Epithelial cell of proximal tubule (primary cell): ENCODE measurements at places on chromosomes 4 and X.

DNA sequence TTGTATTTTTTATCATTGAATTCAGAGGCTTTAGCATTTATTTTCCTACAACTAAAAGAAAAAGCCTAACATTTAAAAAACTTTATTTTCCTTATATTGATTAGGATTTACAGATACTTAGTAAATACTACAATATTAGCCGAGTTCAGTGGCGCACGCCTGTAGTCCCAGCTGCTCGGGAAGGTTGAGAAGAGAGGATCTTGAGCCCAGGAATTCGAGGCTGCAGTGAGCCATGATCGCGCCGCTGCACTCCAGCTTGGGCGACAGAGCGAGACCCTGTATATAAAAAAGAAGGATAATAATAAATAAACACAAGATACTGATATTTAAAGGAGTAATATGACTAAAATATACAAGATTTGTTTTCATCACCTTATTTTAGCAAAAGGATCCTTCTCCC is 681 bp upstream of the UPF3B start:
- no peak for DNase-seq

GRCh38 chr4:169621731-169622492 is 1.5 kb downstream of the CLCN3 start:
- no peak for DNase-seq

DNA sequence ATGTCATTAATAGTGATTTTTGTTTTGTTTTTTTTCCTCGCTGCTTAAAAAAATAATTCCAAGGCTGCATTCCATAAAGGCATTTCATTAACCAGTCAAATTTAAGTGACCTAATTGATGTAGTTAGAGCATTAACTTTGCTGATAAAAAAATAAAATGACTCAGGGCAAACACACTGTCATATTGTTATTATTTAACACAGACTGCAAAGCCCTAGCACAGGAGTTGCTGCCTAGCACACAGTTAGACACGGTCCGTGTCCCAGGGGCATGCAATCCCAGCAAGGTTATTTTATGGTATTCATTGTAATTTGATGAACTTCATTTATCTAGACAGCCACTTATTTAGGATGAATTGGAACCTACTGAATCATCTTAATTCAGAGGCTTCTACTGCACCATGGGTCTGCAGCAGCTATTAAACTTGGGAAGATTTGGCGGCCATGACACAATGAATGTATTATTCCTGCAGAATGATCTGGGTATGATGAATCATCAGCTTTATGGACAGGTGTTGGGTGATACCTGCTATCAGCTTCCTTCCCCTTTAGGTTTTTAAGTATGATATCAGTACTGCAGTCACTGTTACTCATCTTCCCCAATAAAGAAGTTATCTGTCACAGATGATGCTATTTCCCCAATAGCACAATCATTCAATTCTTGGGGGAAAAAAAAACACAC is 182.7 kb downstream of the PPARGC1A start:
- peak; percentile 76 for DNase-seq

- no peak for DNase-seq
These were observed 82.4 kb upstream of the NAF1 start for GRCh38 chr4:163249042-163249441.

DNA sequence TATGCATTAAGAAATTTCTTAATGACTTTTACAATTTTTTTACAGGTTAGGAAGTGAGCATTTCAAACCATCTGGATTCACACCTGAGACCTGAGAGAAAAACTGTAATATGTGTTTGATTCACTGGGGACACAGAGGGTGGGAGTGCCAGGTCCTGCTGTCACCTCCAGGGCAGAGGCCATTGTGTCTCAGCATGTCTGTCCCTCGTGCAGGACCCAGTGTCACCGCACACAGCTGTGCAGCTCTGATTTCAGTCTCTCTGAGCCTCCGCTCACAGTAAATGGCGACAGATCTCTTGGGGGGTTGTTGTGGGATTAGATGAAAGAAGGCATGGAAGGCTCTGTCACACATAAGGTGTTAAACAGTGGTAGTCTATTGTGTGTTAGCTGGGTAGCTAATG is 23.0 kb upstream of the CLDN24 start:
- DNase-seq: no peak

GRCh38 chr4:141763374-141763773 is 127.0 kb downstream of the IL15 start:
- DNase-seq: no peak

- no peak for DNase-seq
These were observed 405.0 kb downstream of the AFF2 start for GRCh38 chrX:148905400-148905799.

DNA sequence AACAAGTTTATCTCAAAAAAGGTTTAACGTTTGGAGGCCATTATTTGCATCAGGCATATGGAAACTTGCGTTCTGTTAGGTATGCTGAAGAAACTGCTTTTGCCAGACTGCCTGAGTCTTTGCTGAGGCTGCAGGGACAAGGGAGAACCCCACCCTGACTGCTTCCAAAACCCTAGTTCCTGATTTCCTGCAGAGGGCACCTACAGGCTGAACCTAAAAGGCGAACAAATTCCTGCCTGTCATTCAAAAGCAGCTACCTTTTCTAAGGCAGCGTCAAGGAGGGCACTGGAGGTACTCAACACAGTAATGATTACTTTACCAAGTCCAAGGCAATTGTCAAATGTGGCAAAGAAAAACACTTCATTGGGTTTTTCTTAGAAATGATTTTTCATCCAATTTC is 578 bp upstream of the CORIN start:
- no peak for DNase-seq
